Activated CD8-positive, alpha-beta memory T cell treated with anti-CD3 and anti-CD28 coated beads, Interleukin-2, amount 50 U/mL, for 4 hours (primary cell): ENCODE measurements at places on chromosomes 12 and 14.

DNA sequence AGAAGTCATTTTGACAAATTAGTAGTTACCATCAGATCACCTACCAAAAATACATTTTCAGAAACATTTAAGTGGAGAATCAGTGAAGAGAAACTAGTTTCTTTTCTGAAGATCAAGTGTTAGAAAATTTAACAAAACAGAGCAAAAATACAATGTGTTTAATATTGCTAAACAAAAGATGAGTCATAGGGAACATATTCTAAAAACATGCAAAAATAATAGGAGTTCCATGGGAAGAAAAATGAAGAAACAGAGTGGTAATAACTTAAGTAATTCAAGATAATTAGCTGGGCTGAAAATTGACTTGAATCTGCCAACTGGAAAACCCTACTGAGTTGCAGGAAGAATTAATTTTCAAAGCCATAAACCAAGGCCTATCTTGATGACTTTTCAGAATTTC, 111.5 kb upstream of the KITLG start:
- DNase-seq = no peak

DNA sequence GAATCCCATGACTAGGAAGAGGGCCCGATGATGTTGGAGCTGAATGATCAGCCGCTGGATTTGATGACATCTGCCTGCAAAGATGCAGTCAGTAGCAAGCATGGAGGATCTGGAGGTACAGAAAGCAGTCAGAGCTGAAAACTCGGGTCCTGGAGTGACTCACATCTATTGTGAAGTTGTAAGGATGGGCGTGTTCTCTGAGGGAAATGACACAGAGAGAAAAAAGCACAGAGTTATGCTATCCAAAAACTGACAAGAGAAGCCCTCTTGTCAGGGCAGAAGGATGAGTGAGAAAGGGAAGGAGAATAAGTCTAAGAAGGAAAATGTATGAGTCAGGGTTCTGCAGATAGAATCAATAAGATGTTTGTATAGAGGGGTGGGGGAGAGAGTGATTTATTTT, 380.4 kb upstream of the CCDC196 start:
- no peak for DNase-seq

- no peak for DNase-seq
These were observed 418.2 kb downstream of the BCAT1 start for GRCh38 chr12:24530689-24531088.

GRCh38 chr14:55248411-55248810, 22.8 kb upstream of the FBXO34 start:
- DNase-seq = no peak

- no peak for DNase-seq
These were observed 10.3 kb downstream of the GPRC5D start for GRCh38 chr12:12941450-12942350.

DNA sequence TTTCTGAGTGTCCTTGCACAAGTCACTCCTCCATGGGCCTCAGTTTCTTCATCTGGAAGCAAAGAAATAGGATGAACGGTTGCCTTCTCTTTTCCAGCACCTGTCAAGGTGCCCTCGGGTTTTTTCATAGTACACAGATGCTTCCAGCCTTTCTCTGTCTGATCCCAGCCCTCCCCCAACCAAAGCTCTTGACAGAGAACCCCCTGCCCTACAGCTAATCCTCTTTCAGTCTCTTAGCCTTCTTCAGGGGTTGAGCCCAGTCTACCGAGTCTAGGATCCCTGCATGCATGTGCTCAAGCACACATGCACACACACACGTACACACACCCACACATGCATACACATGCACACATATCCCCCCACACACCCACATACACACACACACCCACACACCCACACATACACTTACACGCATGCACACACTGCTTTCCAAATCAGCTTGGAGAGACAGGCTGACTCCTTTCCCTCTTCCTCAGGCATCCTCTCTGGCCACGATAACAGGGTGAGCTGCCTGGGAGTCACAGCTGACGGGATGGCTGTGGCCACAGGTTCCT, 4.7 kb downstream of the CDCA3 start:
- DNase-seq = no peak

GRCh38 chr12:131893605-131894312, 663 bp upstream of the ULK1 start:
- no peak for DNase-seq

- DNase-seq = no peak
These were observed 49.8 kb downstream of the RIN3 start for GRCh38 chr14:92563359-92563758.

DNA sequence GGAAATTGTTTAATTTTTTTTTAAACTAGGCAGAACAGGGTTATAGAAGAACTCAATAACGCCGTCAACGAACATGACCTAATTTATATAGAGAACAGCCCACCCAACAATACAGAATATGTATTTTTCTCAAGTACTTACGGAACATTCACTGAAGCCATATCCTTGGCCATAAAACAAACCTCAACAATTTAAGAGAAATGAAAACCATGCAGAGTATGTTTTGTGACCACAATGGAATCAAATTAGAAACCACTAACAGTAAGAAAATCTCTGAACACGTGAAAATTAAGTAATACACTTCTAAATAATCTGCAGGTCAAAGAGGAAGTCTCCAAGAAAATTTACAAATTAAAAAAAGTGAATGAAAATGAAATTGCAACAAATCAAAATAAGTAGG, 9.4 kb downstream of the SART3 start:
- DNase-seq = no peak

DNA sequence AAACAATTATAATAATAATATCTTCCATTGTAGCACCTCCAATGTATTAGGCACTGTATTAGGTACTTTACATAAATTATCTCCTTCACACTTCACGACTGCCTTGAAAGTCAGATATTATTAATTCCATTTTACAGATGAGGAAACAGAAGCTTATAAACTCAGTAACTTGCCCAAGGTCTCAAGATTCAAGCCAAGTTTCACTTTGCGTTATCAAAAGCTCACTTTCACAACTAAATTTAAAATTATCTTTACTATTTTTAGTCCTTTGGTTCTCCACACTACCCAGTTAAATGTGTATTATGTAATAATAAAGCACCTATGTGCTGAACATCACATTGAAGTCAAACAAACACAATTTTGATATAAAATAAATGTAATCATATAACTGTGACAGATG, 55.8 kb downstream of the NUMB start:
- no peak for DNase-seq

- no peak for DNase-seq
These were observed 433.9 kb downstream of the PCNX1 start for GRCh38 chr14:71341156-71341555.

DNA sequence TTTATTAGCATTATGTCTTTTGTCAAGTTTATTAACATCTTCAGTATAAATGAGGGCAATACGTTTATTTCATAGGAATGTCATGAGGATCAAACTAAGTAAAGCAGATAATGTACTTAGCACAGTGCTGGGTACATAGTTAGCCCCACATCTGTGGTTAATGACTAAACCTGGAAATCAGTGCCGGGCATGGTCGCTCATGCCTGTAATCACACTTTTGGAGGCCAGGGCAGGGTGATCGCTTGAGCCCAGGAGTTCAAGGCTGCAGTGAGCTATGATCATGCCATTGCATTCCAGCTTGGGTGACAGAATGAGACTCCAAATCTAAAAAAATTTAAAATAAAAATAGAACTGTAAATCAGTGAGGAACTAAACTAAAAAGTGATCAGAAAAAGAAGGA, 44.8 kb upstream of the GUCY2C start:
- DNase-seq = no peak

DNA sequence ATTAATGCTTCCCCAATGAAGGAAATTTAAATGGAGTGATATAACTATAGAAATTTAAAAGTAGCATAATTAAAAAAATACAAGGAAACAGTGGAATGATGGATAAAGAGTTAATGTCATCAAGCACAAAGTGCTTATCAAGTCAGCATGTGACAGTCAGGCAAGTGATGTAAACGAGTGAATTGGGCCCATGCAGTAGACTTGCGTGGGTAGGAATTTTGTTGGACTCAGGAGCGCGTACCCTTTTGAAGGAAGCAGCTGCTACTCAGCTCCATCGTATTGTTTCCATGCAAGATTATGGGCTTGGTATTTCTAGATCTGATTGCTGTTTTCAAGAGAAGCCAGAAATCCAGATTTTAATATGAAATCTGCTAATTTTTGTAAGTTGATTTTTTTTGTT, 4.4 kb upstream of the DYRK4 start:
- DNase-seq = no peak

- DNase-seq = no peak
These were observed 3.3 kb upstream of the RPH3A start for GRCh38 chr12:112788205-112788604.

DNA sequence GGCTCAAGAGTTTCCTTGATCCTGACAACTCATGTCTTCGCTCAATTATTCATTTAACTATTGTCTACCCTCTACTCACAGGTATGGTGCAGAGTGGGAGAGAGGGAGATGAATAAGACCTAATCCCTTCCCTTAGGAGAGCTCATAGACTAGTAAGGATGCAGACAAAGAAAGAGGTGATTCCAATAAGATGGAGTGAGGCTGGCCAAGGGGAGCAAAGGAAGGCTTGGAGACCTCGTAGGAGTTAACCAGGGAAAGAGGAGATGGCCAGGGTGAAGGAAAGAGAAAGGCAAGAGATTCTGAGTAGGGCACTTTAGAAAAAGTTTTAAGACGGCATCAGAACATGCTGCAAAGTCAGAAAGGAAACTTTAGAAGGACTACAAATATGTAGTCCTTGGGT, 588.5 kb downstream of the VRK1 start:
- no peak for DNase-seq

DNA sequence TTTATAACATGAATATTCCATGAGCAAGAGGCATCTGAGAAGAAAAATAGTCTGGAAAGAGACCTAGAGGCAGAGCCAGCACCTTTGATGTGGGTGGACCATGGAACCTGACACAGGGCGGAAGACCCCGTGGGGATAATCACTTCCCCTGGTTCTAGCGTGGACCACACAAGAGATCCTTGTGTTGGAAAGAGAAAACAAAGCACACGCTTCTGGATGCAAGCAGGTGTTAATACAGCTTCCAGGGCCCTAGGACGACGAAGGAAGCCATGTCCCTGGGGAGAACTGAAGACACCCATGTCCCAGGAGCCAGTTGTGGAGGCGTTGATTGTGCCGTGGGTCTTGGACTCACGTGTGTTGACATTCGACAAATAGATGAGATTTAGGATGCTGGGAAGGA, 102.9 kb downstream of the ADGRD1 start:
- no peak for DNase-seq

DNA sequence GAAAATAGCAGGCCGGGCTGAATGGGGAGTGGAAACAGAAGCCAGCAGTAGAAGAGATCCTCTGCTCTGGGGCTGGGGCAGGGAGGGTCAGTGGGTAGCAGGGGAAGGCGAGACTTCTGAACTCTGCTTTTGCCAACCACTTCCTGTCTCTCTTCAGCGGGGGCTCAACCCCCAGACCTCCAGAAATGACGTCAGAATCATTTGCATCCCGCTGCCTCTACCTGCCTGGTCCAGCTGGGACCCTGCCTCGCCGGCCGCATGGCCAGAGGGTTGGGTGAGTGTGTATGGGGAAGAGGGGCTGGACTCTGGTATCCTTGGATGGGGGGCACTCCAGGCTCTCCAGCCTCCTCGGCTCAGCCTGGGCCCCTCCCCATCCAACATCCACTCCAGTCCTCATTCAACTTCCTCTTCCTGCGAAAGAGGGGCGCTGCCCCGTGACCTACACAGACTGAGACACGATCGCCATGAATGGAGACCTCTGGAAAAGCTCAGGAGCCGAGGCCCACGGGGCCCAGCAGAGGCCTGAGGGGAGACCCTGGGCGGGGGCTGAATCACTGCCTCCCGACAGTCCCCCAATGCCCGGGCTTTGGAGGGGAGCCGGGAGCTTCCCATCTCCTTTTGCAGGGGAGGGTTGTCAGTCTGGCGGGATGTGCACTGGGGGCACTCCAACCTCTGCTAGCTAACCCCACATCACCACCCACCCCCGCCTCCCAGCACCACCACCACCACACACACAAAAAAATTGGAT, 458 bp upstream of the HOXC4 start:
- no peak for DNase-seq

GRCh38 chr14:74085828-74086227, 1.1 kb downstream of the LIN52 start:
- no peak for DNase-seq

DNA sequence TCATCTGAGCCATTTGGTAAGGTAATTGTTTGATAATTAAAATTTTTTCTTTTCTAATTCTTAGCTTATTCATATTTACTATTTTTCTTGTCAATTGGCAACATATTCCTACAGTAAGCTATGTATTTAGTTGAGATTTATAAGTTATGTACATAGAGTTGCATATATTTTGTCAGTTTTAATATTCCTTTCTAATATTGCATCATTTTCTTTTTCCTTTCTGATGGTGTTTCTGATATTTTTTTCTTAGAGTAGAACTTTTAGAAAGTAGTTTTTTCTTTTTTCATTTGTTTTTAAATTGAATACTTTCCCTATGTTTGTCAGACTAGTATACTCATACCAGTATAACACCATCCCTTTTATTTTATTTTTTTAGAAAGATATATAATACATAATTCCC, 131.3 kb downstream of the TTC6 start:
- no peak for DNase-seq

DNA sequence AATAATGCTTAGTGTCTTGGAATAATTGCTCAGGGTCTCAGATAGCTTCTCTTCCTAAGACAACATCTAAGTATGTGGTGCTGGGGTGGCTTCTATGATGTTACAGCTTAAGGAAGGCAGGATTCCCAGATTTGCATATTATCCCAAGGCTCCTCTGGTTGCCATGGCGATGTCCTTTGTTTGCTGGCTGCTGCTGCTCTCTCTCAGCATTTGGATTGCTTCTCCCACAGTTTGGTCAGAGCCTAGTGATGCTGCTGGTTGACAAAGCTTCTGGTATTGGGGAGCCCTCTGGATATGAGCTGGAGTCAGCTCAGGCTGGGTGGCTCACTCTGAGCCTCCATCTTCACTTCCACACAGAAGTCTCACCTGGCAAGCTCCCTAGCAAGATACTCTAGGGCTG, 56.4 kb upstream of the FBXO33 start:
- no peak for DNase-seq

DNA sequence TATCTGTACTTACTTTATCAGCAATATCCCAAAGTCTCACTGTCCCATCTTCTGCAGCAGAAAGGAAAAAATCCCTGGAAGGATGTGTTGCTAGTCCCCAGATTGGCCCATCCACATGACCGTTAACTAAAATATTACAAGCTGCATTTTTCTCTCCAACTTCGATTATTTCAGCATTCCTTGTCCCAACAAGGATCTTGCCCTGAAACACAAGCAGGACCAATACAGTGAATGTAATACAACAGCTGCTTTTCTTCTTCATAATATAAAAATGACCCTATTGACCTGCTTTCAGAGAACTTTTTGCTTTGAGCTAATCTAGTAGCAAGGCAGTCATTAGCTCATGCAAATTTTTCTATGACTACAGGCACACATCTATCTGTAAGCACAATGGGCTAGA, 58.3 kb downstream of the ZC3H14 start:
- no peak for DNase-seq

GRCh38 chr12:80517655-80518054, 73.6 kb downstream of the PTPRQ start:
- DNase-seq = no peak

DNA sequence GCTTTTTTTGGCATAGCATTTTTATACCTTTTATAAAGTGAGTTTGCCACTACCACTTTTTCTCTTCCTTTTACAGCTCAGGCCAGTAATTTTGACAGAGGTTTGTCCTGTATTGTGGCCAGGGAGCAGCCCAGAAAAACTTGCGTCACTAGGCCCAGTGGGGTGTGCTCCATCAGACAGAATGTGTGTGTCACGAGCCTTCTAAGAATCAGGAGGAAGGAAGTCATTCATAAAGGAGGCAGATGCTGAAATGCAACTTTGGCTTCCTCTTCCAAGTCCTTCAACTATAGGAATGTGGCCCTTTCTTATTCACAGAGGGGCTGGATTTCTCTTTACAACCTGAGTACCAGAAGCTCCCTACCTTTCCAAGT, 10.1 kb upstream of the RAB35 start:
- no peak for DNase-seq
